ENCODE measurements at places on chromosomes 12 and 14.

DNA sequence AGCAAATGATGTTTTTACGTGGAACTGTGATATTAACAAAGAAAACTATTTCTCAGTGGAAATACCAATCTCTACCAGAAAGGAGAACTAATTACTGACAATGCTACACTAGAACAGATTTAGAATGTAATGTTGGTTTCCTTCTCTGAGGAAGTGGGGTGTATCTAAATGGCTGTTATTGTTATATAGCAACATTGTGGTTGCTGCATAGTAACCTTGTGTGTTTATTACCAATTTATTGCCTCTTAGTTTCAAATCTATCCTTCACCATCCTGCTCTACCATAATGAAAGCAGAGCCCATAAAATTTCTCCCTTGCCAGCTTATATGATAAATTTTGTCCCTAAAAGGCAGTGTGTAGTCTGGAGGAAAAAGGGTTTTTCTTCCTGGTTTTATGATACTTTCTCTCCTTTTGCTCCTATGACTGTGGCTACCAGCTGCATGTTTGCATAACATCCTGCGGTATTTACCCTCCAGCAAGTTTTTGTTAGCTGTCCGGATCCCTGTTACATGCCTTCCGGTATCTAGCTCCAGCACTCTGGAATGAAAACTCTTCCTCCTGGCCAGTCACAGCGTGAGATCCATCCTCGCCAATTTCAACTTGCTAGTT lies 5.7 kb upstream of the KLRK1 start:
- peak; percentile 48 for DNase-seq

DNA sequence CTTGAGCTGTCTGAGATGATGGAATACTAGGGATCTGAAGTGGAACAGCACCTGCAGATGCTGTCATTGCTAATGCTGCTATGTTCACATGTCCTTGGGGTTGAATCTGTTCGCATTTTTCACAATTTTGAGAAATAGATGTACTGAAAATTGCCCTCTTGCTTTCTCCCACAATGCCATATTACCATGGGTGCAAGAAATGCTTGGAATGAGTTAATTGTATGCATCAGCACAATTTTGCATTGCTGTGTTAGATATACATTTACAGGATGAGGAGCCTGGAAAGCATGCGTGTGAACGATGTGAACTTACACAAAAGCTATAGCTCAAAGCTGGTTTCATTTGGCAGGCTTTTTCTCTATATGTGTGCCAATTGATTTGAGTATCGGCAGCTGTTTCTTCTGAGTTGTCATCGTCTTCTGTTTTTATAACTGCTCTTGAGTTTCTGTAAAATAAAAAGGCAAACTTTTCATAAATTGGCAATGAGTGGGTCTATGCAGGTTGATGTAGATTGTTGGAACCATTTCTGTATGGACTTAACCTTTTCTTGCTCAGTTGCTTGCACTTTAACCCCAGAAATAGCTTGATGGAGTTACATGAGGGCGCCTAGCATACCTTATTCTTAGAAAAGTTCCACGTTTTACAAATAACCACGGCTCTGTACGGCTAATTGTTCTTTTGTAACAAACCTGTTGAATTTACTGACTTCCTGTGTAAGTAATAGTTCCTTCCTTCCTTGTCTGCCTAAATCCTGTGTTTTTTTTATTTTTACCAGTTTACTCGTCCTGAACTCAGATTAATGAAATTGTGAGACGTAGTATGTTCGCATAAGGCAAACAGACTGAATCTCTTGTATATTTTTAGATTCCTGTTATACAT lies 105.9 kb downstream of the FGD4 start:
- DNase-seq = no peak

DNA sequence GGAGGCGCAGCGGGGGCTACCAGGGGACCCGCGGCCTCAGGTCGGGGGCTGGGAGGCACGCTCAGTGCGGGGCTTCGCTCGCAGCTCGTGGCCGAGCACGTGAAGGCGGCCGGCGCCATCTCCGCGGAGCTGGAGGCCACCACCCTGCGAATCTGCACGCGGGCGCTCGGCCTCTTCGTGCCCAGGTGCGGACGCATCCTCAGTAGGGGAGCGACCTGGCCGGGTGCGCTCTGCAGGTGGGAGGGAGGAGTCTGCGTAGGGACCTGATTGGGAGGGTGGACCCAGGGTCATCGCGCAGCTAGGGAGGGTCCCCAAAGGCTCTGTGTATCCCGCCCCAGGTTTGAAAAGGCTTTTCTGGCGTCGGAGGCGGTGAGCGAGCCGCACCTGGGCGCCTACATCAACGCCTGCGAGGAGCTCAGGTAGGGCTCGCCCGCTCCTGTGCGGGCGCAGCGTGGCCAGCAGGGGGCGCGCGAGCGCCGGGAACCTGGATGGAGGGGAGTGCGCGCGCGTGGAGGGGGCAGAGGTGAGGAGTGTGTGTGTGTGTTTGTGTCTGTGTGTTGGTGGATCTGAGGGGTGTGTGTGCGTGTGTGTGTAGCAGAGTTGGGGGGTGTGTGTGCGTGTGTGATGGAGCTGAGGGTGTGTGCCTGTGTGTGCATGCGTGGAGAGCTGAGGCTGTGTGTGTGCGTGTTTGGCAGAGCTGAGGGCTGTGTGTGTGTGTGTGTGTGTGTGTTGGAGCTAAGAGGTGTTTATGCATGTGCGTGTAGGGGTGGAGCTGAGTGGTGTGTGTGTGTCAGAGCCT lies 10.3 kb downstream of the EXOC3L4 start:
- DNase-seq = peak; percentile 59

DNA sequence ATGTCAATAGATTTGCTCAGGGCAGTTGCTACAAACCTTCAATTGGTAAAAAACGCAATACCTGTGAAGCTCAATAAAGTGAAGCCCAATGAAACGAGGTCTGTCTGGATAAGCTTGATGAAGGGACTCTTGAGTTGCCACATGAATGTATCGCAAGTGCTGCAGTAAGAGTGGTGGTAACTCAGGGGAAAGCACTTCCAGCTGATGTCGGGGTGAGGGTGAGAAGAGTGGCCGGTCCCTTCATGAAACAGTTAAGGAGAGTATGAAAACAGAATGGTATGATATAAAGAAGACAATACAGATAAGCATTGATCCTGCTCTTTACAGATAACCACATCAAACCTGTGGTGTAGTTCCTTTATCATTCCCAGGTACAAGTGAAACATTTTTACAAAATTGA lies 83.4 kb upstream of the EVL start:
- DNase-seq = no peak

GRCh38 chr12:31368666-31369361 lies 42.9 kb upstream of the SINHCAF start:
- peak; percentile 39 for DNase-seq

DNA sequence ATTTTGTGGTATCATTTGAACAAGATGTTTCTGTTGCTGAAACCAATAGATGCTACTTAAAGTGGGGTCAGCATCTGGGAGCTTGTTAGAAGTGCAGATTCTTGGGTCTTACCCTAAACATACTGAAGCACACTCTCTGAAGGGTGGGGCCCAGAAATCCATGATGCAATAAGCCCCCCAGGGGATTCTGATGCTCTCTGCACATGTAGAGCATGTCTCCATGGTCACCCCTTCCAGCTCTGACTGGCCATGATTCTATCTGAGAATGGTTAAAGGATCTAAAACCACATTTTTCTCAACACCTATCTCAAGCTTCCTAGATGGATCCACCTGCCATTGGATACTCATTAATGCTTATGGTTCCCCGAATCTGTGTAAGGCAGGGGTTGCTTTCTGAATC lies 20.4 kb downstream of the JDP2 start:
- no peak for DNase-seq

All from NCI-H526 (cell line).